Fibroblast of lung (primary cell): ENCODE measurements at places on chromosomes 4 and X. TPM values are rescaled to one million over a fixed set of nuclear protein-coding genes. Genes with fewer than 3 reads are reported as not detected.

DNA sequence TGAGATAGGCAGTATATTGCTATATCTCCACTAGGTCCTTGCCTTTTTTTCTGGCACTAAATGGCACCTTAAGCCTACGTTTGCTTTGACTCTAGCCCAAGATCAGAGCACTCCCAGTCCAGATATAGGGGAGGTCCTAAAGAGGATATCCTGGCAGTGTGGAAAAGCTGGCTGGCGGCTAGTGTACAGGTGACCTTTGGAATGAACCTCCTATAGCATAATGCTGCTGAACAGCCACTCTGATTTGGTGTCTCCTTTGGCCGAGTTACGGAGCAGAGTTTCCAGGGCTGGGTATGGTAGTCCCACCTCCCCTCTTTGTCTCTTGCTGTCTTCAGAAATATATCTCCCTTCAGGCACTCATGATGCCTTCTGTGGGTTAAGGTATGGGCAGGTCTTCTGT, 53.9 kb downstream of the PHEX start:
- DNase-seq, result no peak

DNA sequence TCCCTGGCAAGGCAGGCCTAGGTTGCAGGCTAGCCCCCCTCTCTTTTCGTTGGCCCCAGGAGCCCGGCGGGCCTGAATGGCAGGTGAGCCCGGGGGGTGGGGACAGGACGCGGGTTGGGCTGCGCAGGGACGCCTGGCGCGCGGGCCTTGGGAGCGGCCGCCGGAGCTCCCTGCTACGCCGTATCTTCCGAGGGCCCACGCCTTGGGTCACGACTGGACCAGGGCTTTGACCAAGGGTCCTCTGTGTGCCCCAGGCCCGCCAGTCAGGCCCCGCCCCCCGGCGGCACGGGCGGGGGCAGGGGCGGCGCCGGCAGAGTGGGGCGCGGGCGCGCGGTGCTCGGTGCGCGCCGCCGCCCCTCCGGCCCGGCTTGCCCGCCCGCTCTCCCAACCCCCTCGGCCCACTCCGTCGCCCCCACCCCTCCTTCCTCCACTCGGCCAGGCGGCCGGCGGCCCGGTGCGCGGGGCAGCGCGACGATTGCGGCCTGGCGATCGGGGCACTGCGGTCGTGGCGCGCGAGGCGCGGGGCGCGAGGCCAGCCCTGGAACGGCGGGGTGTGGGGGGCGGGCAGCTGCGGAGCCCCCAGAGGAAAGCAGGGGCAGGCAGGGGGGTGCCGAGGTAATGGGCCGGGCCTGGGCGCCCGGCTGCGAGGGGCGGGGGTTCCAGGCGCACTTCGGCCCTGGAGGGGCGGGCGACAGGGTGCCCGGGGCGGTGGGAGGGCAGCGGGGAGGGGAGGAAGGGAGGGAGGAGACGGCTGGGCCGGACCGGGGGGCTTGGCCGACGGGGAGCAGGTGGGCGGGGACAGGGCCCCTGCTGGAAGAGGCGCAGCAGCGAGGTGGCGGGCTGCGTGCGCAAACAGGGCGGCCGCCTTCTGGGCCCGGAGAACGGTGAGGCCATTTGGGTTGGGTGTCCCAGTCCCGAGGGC, at the start of gene PRRG3:
TSS of gene PRRG3 (plus strand) at position 798 of the 922 bp plus-strand sequence. CDS start 3,357 bp downstream, outside the sequence.
- DNase-seq, result no peak

- DNase-seq, result no peak
Observed at GRCh38 chr4:82968972-82969371, 41.7 kb downstream of the LIN54 start.

Gene KLF8
- total RNA-seq, result 1.0 and 3.0 TPM in 2 replicates

DNA sequence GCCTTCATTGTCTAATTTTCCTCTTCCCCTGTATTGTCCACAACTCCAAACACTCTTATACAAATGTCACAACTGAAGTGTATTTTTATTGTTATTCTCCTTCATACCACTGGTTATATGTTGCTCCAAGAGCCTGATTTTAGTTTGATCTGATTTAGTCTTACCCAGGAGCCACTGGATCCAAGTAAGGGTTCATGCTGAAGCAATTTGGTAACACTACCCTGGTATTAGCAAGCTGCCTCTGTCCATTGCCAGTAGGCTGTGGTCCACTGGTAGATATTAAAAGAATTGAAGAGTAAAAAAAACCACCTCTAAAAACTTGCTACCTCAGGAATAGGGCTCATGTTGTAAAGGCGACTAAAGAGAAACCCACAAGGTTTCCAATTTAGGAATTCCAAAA, 41.2 kb downstream of the AMOT start:
- DNase-seq, result no peak

GRCh38 chr4:555566-556275, 20.4 kb downstream of the TMEM271 start:
- no peak for DNase-seq

Gene REPS2
- total RNA-seq, result 0.50 and 0.77 TPM in 2 replicates

DNA sequence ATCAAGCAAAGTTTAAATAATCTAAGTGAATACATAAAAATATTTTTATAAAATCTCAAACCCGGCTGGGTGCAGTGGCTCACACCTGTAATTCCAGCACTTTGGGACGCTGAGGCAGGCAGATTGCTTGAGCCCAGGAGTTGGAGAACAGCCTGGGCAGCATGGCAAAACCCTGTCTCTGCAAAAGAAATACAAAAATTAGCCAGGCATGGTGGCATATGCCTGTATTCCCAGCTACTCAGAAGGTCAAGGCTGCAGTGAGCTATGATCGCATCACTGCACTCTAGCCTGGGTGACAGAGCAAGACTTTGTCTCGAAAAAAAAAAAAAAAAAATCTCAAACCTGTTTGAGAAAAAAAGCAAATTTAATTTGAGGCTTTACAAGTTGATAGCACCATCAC, 96.9 kb upstream of the GPR34 start:
- DNase-seq, result no peak

GRCh38 chr4:122873821-122874593, 47.4 kb downstream of the FGF2 start:
- DNase-seq, result peak; percentile 88

GRCh38 chr4:98260047-98260578, 1.1 kb upstream of the RAP1GDS1 start:
- DNase-seq, result no peak

GRCh38 chr4:85477534-85477933, 2.6 kb downstream of the ARHGAP24 start:
- no peak for DNase-seq

DNA sequence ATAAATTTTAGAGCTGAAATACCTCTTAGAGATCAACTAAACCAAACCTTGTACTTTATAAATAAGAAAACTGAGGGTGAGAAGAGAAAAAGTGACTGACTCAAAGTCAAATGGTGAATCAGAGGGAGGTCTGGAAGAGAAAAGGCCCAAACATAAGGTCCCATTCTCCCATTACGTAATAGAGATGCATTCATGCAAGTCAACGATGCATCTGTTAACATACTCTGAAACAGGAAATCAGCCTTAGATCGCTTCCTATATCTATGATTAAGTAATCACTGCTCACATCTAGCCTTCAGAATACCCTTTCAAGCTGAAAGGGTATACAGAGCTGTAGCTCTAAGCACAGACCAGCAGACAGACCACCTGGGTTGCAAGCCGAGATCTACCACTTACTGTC, 6.5 kb downstream of the RNF150 start:
- no peak for DNase-seq

Gene MTTP
- total RNA-seq, result 0.26 and 0.83 TPM in 2 replicates

DNA sequence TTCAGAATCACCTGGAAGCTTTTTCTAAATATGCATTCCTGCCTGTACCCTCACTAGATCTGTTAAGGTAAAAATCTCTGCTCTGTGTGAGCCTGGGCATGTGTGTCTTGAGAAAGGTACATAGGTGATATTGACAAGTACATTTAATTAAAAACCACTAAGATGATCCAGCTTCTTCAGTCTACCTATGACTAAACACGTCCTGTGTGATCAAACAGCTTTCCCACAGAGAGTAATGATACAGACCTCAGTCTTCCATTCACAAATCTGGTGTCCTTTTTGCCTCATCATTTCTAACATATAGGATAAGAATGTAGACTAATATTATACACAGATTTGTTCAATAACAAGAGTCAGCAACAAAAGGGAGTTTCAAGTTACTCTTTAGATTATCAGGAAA, 42.6 kb downstream of the GALNT7 start:
- no peak for DNase-seq

DNA sequence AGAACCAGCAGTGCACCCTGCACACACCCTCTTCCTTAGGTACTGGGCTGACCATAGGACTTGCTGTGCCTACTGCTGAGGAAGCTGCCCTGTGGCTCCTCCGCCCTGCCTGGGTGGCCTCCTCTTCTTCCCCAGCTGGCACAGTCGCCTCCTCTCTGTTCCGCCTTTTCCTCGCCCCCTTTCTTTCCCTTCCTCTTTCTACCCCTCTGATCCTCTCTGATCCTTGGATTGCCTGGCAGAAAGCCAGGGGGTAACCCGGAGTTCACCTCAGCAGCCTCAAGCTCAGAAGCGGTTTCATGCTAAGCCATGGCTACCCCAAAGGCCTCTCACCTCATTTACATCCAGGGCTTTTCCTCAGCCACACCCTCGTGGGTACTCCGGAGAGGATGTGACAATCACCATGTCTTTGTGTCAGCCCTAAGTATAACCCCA, 136.2 kb downstream of the SMIM20 start:
- no peak for DNase-seq

GRCh38 chr4:25837107-25837506, 25.7 kb downstream of the SEL1L3 start:
- DNase-seq, result no peak

Gene XK
- 0.17 and 0.26 TPM in 2 replicates for total RNA-seq

DNA sequence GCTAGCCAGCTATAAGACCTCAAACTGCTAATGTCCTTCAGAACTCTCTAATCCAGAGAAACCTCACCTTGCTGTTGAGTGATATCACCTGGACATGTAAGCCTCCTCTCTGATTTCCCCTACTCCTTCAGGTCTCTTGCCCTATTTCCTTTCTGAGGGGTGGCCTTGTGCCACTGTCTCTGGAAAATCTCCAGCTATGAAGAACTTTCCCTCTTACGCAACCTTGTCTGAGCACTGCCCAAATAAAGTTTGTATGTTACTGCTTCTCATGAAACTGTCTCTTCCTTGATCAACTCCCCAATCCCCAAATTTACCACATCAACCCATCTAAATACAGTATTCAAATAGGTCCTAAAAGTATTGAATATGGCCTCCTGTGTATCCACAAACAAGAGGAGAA, 53.5 kb upstream of the VEGFD start:
- no peak for DNase-seq

DNA sequence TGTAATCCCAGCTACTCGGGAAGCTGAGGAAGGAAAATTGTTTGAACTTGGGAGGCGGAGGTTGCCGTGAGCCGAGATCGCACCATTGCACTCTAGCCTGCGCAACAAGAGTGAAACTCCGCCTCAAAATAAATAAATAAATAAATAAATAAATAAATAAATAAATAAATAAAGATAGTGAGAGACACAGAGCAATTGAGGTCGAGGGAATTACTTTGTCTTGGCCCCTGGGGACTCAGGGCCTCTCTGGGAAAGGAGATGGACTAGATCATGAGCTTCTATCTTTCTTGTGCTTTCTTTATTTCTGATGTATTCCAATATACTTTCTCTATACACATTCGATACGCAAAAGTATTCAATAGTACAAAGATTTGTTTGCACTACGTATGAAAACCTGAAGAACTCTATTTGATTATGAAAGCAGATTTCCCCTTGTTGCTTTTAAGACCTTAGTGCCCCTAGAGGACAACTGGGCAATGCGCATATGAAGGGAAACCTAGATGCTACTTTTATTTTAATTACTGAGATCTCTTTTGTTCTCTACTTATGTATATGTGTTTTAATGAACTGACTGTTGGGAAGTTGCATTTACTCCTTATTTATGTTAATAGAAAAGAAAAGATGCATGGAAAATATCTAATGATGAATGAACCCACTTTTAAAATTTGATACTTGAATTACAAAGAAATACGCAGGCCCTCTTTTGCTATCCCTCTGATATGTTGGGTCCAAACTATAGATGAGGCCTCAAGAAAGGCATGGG, 12.8 kb upstream of the ELOVL6 start:
- peak; percentile 74 for DNase-seq

DNA sequence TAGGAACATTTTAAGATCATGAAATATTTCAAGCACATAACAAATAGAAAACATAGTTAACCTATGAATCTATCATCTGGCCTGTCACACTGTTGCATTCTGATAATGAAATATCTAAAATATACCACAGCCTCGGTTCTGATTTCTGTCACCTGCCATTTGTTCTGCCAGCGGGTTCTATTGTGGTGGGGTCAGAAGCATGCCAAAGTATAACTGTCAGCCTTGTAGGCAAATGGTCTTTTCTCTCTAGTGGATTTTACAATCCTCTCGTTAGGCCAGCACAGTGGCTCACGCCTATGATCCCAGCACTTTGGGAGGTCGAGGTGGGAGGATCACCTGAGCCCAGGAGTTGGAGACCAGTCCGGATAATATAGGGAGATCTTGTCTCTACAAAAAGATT, 47.9 kb downstream of the HTRA3 start:
- no peak for DNase-seq

DNA sequence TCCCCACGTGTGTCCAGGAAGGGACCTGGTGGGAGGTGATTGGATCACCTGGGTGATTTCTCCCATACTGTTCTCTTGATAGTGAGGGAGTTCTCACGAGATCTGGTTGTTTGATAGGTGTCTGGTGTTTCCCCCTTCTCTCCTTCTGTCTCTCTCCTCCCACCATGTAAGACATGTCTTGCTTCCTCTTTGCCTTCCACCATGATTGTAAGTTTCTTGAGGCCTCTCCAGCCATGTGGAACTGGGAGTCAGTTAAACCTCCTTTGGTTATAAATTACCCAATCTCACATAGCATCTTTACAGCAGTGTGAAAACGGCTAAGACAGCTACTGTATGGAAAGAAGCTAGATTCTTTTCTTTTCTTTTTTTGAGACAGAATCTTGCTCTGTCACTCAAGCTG, 21.6 kb upstream of the FGG start:
- no peak for DNase-seq

- peak; percentile 84 for DNase-seq
Observed at GRCh38 chr4:2794486-2795299, 1.8 kb downstream of the SH3BP2 start.

Gene DHRSX
- 23.9 and 25.6 TPM in 2 replicates for total RNA-seq

DNA sequence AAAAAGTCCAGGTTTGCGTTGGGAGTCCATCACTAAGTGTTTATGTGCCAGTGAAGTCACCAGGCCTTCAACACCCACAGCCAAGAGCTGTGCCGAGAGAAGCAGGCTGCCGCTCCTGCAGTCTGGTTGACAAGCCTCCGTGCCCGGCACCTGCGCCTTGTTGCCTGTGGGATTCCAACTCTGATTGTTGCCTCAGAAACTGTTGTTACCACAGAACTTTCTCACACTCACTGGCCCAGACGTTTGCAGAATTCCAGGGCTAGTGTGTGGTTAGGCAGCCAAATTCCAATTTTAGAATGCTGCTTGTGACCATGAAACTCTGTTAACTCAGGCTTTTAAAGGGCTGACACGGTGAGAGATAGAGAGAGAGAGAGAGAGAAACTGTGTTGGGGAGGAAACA, 119.5 kb upstream of the LIMCH1 start:
- peak; percentile 92 for DNase-seq

DNA sequence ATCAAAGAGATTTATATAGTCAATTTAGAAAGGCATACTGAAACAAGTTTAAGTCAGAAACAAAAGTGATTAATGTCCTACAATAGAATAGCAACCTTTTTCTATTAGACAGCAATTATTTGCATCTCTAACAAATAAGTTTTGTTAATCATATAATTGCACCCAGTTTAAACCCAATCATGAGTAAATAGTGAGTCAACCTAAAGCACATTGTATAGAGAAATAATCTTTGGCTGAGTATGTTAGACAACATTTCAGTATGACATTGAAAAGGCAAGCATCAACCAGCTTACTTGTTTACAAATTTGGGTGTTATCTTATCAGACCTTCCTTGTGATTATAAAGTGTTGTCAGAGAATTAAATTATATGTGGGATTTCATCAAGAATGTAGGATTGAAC, 209.5 kb downstream of the IL15 start:
- DNase-seq, result no peak

- DNase-seq, result peak; percentile 46
Observed at GRCh38 chr4:10123227-10124101, 6.9 kb upstream of the WDR1 start.
